AG09309 (cell line): ENCODE measurements at places on chromosomes 3 and 15.

DNA sequence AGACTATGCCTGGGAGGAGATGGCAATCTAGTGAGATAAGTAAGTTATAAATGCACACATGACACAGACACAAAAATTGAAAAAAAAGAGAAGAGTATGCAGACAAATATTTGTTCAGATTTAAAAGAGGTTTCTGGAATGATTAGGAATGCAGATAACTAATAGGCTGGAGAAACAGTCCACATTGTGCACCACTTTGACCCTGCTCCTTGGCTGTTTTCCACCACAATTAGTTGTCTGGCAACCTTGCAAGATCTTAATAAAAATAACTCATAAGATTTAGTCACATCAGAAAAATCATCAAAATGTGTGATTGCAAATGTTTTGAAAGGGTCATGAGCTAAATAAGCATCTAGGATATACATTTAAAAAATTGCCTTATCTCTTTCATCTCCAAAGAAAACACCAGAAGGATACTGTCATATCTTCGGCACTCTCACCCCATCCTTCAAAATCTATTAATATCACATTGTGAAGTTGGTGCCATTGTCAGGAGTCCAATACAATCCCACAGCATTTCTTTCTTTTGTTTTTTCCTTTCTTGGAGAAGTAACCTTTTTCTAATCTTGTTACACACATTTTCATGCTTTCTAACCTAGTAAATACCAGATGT, 153.7 kb upstream of the KCNMB2 start:
- peak; percentile 95 for DNase-seq

- DNase-seq = peak; percentile 63
Measured at GRCh38 chr3:134685929-134686802, 35.3 kb upstream of the KY start.

GRCh38 chr3:144350125-144350524, 378.5 kb downstream of the DIPK2A start:
- DNase-seq = no peak

GRCh38 chr3:122295266-122296062, 29.6 kb upstream of the CSTA start:
- DNase-seq = no peak

- no peak for DNase-seq
Measured at GRCh38 chr15:60682615-60683014, 203.7 kb upstream of the ICE2 start.

- no peak for DNase-seq
Measured at GRCh38 chr3:188268336-188268735, 114.4 kb downstream of the LPP start.

DNA sequence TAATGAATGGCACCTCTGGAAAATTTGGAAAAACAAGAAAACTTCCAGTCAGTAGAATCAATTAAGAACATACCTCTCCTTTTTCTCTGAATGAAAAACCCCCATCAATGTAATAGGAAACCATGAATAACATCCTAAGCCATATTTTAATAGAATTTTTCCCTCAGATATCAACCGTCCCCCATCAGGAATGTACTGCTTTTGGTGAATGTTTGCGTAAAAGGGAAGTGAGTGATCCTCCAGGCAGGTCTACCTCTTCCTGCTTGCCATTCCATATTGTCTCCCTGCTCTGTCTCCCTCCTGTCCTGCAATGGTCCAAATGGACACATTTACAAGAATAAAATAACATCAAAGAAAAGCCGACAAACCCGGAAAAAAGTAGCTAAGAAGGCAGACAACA, 30.8 kb downstream of the LAMP3 start:
- DNase-seq = peak; percentile 11

GRCh38 chr3:46931631-46932331, 44.8 kb downstream of the CCDC12 start:
- no peak for DNase-seq

DNA sequence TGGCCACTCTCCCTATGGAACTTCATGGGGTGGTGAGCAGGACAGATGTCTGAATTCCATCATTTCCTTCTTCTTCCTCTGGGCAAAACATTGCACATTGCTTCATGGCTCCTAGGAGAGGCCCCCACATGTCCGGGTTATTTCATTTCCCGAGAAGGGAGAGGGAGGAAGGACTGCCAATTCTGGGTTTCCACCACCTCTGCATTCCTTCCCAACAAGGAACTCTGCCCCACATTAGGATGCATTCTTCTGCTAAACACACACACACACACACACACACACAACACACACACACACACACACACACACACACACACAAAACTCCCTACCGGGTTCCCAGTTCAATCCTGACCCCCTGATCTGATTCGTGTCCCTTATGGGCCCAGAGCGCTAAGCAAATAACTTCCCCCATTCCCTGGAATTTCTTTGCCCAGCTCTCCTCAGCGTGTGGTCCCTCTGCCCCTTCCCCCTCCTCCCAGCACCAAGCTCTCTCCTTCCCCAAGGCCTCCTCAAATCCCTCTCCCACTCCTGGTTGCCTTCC, 1.9 kb downstream of the RHO start:
- peak; percentile 41 for DNase-seq

GRCh38 chr15:47139965-47140364, 577.3 kb upstream of the SEMA6D start:
- no peak for DNase-seq

DNA sequence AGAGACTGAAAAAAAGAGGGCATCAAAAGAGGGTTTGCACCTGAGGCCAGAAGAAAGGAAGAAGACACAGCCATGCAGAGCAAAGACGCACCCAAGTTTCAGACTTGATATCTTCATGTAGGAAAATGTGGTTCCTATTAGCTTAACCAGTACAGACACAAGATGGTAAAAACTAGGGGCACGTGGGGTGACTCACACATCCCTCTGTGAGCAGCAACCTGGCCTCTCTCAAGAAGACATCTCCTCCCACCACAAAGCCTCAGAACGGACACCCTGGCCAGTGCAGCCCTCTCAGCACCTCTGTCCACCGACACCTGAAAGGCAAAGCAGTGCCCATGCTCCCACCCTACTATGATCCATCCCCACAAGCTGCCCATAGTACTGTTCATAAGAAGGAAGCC, 33.3 kb downstream of the GLB1 start:
- DNase-seq = peak; percentile 43

DNA sequence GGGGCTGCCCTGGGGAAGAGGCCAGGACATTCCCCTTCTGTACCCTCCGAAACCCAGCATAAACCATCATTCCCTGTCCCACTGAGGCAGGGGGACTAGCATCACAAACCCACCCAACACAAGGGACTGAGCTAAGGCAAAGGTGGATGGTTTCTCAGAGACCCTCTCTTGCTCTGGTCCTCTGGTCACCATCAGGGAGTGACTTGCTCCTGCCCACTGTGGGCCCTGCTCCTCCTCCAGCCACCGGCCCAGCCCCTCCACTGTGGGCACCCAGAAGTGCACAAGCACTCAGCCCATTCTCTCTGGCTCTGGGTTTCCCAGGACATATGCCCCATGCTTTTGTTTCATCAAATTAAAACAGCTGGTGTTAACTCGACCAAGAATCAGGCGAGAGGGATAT, 44.9 kb downstream of the PTH1R start:
- no peak for DNase-seq

- DNase-seq = peak; percentile 38
Measured at GRCh38 chr3:172040981-172041963, 1.9 kb downstream of the FNDC3B start.

- DNase-seq = no peak
Measured at GRCh38 chr3:139463466-139463865, 12.8 kb downstream of the RBP2 start.

- DNase-seq = peak; percentile 68
Measured at GRCh38 chr3:150348500-150348899, 59.6 kb upstream of the TSC22D2 start.

GRCh38 chr15:67753891-67754290, 71.4 kb upstream of the SKOR1 start:
- no peak for DNase-seq

DNA sequence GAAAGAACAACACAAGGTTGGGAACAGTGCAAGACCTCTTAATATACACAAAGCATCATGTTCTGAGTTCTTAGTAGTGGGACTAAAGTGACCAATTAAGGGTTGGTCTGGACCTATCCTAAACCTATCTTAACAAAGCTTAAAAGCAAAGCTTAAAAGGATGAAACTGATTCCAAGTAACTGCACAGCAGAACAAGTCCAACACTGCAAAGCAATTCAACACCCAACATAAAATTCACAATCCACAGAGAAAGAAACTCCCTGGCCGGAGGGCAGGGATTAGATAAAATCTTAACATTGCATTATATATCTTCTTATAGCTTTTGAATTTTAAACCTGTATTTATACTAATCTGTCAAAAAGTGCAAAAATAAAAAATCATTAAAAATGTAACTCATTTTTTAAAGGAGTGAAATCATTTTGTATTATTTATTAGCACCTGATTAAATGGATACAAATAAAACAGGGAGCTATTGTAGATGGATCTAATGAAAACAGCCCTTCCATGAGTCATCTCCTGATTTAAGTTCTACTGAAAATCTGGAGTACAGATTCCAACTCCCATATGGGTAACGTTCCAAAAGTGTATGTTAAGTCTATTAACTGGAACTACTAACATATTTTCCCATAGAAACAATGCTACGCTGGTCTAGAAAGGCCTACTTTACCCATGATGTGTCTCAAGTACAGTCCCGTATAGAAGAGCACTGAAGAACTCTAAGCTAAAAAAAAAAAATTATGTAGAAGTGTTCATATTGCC, 34.9 kb downstream of the PIK3R4 start:
- DNase-seq = no peak

DNA sequence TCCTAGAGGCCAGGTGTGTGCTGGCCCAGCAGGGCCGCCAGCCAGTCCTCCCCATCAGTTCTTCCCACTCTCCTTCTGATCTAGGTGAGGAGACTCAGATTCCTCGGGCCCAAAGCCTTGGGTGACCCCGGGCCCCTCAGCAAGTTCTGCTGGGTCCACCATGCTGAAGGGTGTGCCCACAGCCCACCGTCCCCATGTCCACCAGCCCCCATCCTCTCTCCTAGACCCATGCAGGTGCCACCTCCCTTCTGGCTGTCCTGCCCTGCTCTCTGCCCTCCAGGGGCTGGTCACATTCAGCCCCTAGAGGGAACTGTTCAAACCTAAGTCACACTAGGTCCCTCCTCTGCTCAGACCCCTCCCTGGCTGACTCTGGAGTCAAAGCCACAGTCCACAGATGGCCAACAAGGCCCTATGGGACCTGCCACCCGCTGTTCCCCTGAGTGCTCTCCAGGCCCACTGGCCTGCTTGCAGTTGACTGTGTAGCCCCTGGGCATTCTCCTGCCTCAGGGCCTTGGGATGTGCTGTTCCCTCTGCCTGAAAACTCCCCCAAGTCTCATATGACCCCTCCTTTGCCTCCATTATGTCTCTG, 878 bp upstream of the TLR9 start:
- DNase-seq = no peak

DNA sequence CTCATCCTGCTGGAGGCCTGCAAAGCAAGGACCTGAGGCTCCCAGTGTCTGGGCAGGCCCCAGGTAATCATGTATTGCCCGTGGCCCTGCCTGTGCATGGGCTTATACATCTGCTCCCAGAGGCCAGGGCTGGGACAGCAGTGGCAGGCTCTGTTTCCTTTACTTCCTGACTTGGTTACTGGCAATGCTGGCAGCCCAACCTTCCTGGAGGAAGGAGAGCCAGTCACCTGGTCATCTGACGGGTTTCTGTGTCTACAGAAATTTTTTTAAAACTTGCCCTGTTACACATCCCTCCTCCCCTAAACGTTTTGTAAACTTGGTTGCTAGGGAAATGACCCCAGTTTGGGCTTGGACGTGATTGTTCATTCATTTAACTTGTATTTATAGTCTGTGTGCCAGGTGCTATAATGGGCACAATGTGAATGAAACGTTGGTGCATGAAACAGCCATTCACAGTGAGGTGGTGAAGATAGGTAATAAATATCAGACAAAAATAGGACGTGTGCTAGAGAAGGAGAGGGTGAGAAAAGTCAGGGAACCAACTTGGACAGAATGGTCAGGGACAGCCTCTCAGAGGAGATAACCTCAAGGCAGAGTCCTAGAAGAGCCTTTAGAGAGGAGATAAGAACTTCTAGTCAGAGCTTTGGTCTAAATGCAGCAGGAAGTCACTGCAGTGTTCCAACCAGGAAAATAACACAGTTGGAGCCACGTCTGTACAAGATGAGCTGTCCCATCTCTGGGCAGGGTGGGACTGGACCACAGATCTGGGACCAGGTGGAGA, 14.1 kb downstream of the TEX264 start:
- DNase-seq = no peak

GRCh38 chr3:72728958-72729467, 119.2 kb downstream of the SHQ1 start:
- DNase-seq = no peak

DNA sequence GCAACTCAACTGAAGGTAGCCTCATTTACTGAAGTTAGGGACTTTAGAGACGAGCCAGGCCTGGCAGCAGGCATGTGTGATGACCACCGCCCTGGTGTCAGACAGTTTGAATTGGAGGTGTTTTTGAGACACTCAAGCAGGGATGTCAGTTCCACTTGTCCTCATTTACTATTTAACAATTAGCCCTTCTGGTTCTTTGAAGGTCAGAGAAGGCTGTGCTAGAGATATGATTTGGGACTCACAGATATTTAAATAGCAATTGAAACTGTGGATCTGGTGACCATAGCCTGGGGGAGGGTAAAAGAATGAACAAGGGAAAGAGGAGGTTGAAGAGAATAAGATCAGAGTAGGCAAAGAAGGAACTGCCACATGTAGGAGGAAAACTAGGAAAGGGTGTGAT, 74.6 kb downstream of the REC114 start:
- DNase-seq = no peak

GRCh38 chr15:67177752-67178151, 76.7 kb downstream of the AAGAB start:
- no peak for DNase-seq

DNA sequence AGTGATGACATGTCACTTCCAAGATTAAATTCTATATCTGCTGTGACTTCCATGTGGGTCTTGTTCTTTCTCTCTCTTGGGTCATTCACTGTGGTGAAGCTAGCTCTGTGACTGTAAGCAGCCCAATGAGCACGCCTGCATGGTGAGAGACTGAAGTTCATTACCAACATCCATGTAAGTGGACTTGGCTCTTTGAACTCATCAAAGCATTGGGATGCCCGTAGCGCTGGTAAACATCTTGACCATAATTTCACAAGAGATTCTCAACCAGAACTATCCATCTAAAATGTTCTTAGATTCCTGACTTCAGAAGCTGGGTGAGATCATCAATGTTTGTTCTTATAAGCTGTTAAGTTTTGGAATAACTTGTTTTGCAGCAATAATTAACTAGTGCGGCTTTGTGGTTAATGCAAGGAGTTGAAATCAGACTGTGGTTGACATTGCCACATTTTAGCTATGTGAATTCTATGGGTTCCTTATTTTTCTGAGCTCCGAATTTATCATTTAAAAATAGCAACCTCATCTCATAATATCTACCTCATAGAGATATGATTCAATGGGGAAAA, 31.6 kb upstream of the LRRC3B start:
- DNase-seq = no peak

- no peak for DNase-seq
Measured at GRCh38 chr3:130787422-130788068, 40.9 kb upstream of the PIK3R4 start.

- no peak for DNase-seq
Measured at GRCh38 chr3:181025204-181025603, 35.7 kb upstream of the DNAJC19 start.
